ENCODE measurements at places on chromosomes 1 and 21. TPM values are rescaled to one million over a fixed set of nuclear protein-coding genes. Genes with fewer than 3 reads are reported as not detected.

- DNase-seq: peak; percentile 84
- peaks cover 20% of the 10 kb centered on the region for H3K4me1 ChIP-seq
- no peak overlapping the region for H3K27ac ChIP-seq
- H3K36me3 ChIP-seq: no peaks in the 10 kb centered on the region
These were observed 1.6 kb upstream of the RUNX3 start for GRCh38 chr1:24931468-24932231.

GRCh38 chr1:18972991-18973390 lies 16.5 kb upstream of the IFFO2 start:
- H3K4me1 ChIP-seq: peaks cover 10% of the 10 kb centered on the region
- peak; percentile 27 for DNase-seq
- H3K27me3 ChIP-seq: no peaks in the 10 kb centered on the region
- no peak overlapping the region for H3K27ac ChIP-seq
- H3K36me3 ChIP-seq: no peaks in the 10 kb centered on the region
- H3K4me3 ChIP-seq: no peak overlapping the region

GRCh38 chr1:44835738-44836675 lies 7.0 kb downstream of the PTCH2 start:
- no peak overlapping the region for H3K4me3 ChIP-seq
- DNase-seq: peak; percentile 95
- no peaks in the 10 kb centered on the region for H3K36me3 ChIP-seq
- H3K27ac ChIP-seq: no peak overlapping the region

DNA sequence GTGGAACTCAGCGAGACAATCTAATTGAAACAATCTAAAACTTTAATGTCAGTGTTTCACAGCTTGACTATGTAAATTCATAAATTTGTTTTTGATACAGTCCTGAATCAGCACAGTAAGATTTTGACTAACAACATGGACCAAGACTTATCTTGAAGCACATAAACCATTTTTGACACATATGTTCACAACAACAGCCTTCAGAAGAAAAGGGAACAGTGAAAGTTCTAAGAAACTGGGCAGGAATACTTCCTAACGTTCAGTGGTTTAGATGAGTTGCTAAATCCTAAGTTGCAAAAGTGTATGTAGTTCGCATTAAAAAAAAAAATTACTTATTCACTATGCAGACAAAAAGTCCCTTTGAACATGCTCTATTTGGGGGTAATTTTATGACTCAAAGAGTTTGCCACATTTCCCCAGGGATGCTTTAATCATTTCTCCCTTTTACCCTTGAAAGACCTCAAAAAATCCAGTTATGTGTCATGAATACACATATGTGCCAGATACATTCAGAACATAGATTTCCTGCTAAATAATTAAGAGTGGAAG lies 120.2 kb downstream of the MRPL39 start:
- H3K36me3 ChIP-seq: no peaks in the 10 kb centered on the region
- no peak for DNase-seq
- no peak overlapping the region for H3K27ac ChIP-seq
- H3K4me3 ChIP-seq: no peak overlapping the region

DNA sequence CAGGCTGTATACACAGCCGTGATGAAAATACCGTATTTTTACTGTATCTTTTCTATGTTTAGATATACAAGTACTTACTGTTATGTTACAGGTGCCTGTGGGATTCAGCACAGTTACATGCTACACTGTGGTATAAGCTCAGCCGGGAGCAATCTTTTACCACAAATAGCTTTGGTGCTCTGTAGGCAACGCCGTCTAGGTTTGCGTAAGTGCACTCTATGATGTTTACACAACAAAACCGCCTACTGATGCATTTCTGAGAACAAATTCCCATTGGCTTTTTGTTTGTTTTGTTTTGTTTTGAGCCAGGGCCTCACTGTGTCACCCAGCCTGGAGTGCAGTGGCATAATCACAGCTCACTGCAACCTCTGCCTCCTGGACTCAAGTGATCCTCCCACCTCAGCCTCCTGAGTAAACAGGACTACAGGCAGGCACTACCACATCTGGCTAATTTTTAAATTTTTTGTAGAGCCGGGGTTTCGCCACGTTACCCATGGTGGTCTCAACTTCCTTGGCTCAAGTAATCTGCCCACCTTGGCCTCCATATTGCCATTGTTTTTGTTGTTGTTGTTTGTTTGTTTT lies 81.0 kb downstream of the SCCPDH start:
- H3K4me3 ChIP-seq: no peak overlapping the region
- H3K27me3 ChIP-seq: no peaks in the 10 kb centered on the region
- no peak for DNase-seq

DNA sequence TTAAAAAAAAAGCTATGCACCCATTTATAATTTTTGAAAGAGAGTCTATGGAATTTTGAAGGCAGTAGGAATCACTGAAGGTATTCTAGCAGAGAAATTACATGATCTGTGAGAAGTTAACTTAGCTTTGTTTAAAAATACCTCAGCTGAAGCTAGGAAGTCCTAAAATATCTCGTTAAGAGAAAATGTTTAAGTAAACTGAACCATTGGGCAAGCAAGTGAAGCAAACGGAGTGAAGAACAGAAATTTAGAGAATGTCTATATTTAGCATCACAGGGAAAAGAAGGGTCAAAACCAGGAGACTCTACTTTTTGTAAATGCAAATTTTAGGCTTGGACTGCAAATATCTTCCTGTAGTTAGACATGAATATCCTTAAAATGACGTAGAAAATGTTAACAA lies 230.8 kb downstream of the HMCN1 start:
- no peak overlapping the region for H3K4me3 ChIP-seq
- H3K36me3 ChIP-seq: no peaks in the 10 kb centered on the region
- H3K4me1 ChIP-seq: no peaks in the 10 kb centered on the region

DNA sequence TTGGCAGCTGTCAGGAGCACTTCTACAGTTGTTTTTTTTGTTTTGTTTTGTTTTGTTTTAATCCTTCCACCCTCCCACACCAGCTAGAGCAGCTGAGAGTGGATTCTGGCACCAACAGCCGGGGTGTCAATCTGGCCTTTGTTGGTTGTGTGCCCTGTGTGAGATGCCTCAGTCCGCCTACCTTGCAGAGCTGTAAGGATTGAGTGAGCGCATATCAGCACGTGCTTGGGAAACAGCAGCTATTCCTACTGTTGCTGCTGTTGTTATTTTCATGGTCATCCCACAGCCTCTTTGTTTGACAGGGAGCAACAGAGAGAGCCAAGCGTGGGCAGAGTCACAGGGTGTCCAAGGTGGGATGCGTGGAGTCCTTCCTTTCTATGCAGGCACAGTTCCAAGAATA lies 50.4 kb downstream of the PGBD5 start:
- no peaks in the 10 kb centered on the region for H3K36me3 ChIP-seq
- DNase-seq: no peak
- no peak overlapping the region for H3K4me3 ChIP-seq
- no peak overlapping the region for H3K27ac ChIP-seq
- H3K4me1 ChIP-seq: no peaks in the 10 kb centered on the region
- H3K27me3 ChIP-seq: no peaks in the 10 kb centered on the region

DNA sequence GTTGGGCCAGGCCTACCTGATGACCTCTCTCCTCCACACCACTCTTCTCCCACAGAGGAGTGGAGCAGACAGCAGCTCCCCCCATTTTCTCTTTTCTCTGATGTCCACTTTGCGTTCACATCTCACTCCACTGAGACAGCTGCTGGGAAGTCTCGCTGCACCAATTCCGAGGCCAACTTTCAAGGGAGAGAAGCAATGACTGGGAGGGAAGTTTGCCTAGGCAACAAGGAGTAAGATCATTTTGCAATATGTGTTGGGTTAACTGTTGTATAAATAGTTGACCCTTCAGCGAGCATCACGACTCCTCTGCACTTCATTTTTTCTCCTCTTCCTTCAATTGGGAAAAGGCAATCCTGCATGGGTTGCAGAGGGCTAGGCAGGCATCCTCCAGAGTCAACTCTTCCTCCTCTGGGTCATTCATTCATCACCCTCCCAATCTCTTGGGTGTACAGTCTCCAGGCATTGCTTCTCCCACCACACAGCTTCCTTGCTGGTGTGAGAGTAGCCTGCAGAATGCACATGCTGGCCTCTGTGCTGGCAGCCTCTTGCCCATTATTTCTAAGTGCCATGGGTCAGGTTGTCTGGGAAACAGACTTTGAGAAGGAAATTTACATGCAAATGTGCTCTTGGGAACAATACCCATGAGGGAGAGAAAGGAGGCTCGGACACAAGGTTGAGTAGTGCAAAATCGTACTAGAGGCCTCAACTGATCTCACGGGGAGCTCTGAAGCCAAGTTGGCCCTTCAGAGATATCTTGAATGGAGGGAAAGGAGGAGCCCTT lies 75.8 kb upstream of the BCAR3 start:
- no peak for DNase-seq
- peaks cover 18% of the 10 kb centered on the region for H3K4me1 ChIP-seq
- no peak overlapping the region for H3K4me3 ChIP-seq
- H3K27me3 ChIP-seq: no peaks in the 10 kb centered on the region
- no peaks in the 10 kb centered on the region for H3K36me3 ChIP-seq

Gene RGS13
- 1.3 TPM for polyA plus RNA-seq

Gene SLC44A5
- polyA plus RNA-seq: 0.30 TPM

Gene FCRL6
- 0.52 TPM for polyA plus RNA-seq

Gene PRELP
- polyA plus RNA-seq: 21.6 TPM

Data from spleen (tissue), 13 donors.